ENCODE measurements at places on chromosomes 7 and 10. TPM values are rescaled to one million over a fixed set of nuclear protein-coding genes. Genes with fewer than 3 reads are reported as not detected.

The ITIH2 gene
- polyA plus RNA-seq, result 0.49 TPM

DNA sequence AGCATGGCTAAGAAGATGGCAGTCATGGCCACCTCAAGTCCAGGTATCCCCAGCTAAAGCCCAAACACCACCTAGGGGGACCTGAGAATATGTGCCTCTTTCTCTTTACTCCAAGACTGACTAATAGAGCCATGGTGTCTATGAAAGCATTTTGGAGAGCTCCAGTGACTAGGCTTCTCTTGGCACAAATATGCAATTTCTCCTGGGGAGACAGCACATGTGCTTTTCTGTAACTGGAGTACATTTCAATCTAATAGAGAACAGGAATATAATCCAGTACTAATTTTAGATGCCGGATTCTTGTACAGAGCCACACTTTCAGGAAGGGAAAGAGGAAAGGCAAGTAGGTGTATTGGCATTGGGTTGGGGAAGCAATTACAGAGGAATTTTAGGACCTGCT, 260.1 kb downstream of the BMPER start:
- DNase-seq, result no peak

DNA sequence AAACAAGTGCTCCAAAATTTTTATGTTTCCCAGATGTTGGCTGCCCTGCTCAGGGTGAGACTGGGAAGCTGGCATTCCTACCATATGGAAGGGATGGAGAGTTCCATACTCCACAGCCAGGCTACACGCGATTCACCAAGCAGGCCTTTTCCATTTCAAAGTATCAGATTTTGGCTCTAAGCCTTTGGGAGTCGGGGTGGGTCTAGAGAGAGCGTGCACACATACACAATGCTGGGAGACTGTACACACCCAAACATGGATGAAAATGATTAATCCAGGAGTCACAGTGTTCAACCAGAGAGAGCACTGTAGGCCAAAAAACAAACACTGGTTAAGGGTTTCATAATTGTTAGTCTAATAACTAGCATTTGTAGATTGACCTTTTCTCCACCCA, 295.0 kb downstream of the BICC1 start:
- DNase-seq, result no peak

GRCh38 chr7:40356871-40357709, 222.3 kb downstream of the SUGCT start:
- no peak for DNase-seq

DNA sequence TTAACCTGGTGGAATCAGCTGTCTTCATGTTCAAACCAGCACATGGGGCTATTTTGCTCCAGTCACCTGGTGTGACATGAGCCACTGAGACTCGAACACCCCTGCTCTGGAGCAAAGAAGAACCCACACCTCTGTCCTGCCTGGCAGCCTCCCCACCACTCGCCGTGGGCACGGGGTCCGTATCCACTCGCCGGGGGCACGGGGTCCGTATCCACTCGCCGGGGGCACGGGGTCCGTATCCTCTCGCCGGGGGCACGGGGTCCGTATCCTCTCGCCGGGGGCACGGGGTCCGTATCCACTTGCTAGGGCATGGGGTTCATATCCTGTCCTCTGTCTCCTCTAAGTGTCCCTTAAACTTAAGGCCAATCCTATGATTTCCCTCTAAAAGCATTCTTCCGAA, 558.7 kb downstream of the PTPRN2 start:
- DNase-seq, result no peak

DNA sequence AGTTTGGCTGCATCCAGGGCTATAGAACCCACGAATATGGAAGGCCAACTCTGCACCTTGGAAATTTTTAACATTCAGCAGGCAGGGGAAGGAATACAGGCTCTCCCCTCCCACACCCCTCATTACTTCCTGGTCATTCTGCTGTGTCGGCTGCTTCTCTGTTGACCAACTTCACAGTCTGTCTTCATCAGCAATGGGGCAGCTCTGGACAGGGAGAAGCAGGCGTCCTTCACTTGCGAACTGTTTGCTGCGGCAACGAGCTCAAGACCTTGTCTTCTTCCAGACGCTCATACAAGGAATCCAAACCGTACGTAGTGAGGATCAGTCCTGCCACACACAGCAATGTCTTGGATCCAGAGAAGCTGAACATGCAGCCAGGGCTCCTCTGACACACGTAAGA, 192.2 kb downstream of the DIP2C start:
- no peak for DNase-seq

- peak; percentile 16 for DNase-seq
Measured at GRCh38 chr7:150685219-150686029, at the start of gene GIMAP2. Gene GIMAP2 (plus strand): TSS chr7:150685706. CDS start chr7:150687060, 1,354 bp downstream.

GRCh38 chr7:17745610-17746009, 194.7 kb downstream of the SNX13 start:
- no peak for DNase-seq

GRCh38 chr10:78686444-78687060, 382.2 kb upstream of the ZMIZ1 start:
- no peak for DNase-seq
